ENCODE measurements at places on chromosomes 7 and 10.

- DNase-seq = no peak
Observed at GRCh38 chr10:6108631-6109443, 20.0 kb downstream of the RBM17 start.

GRCh38 chr7:156640949-156641485 is 443 bp downstream of the RNF32 start:
- peak; percentile 48 for DNase-seq

- no peak for DNase-seq
Observed at GRCh38 chr7:22932896-22933295, 81.0 kb downstream of the HYCC1 start.

DNA sequence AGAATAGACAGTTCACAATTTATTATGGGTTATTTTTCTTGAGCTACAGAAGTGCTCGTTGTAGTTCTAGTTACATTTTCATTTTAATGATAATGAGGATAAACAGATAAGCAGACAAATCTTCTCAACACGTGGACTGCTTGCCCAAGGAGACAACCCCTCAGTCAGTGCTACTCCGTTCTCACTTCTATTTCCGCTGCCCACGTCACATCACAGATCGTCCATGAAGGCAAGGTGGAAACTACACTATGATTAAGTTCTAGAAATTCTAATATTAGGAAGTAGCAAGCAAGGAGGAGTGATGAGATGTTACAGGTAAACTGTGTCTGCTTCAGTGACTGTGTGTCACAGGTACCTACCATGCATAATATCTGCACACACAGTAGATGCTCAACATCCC is 210.5 kb downstream of the CHCHD3 start:
- no peak for DNase-seq

DNA sequence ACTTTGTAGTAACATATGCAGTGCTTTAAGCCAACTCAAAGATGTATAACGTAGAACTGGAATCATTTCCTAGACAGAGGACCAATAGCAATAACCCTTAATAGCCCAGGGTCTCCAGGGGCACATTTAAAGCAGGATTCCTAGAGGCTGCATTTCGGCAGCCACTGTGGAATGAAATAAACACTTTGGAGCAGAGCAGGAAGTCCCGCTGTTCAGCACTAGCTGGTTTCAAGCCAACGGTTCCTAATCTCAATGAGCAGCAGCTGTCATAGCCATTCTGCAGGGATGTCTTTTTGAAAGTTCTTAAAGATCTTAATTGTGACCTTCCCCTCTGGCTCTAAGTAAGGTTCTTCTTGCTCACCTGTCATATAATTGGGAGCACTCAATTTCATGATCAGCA is 18.4 kb upstream of the MACROH2A2 start:
- DNase-seq = no peak

- no peak for DNase-seq
Observed at GRCh38 chr10:71796749-71797405, 23.6 kb upstream of the VSIR start.

DNA sequence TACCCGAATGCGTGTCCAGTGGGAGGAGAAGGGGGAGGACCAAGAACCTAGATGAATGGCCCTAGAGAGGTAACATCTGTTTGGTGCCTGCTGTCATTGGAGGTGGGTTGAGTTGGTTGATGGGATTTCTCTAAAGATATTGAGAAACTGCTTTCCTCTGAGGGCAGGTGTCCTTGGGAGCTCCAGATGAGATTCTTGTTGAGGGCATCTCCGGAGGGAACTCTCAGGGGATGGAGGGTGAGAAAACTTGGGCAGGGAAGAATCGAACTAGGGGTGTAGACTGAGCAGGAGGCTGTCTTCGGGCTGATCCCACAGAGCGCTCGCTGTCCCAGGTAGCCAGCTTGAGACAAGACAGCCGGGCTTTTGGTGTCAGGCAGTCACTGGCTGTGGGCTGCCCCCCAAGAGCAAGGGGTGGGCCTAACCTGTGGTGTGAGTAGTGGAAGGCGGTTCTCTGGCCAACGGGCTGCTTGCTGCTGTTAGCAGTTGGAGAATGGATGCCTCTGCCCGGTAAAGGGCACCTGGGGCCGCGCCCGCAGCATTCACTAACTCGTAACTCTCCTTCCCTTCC is 3.7 kb downstream of the IRF5 start:
- DNase-seq = no peak

- peak; percentile 76 for DNase-seq
Observed at GRCh38 chr10:79266084-79266483, 81.2 kb upstream of the PPIF start.

- DNase-seq = no peak
Observed at GRCh38 chr10:118471863-118472262, 123.6 kb downstream of the PRLHR start.

- DNase-seq = no peak
Observed at GRCh38 chr10:91144961-91145360, 75.5 kb upstream of the PCGF5 start.
